NCI-H226 (cell line): ENCODE measurements at places on chromosomes 4 and X.

DNA sequence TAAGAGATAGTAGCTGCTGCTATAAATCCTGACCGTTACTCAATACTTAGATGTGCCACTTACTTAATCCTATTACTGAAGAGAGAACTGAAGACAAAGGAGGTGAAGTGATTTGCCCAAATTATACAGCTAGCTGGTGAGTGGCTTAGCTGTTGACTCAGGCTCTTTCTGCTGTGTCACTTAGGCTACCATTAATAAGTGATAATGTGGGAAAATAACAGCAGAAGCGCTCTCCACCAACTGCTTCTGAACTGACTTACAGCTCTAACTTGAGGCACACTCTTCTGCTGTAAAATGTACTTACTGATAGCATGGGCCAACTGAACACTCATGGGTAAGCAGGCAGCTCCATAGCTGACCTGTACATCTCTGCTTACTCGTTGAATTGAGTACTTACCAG lies 7.5 kb upstream of the KLHL5 start:
- DNase-seq: no peak

GRCh38 chrX:19698122-19698521 lies 182.8 kb upstream of the MAP3K15 start:
- DNase-seq: peak; percentile 46

GRCh38 chr4:55993994-55994663 lies 45.4 kb downstream of the CEP135 start:
- DNase-seq: no peak

DNA sequence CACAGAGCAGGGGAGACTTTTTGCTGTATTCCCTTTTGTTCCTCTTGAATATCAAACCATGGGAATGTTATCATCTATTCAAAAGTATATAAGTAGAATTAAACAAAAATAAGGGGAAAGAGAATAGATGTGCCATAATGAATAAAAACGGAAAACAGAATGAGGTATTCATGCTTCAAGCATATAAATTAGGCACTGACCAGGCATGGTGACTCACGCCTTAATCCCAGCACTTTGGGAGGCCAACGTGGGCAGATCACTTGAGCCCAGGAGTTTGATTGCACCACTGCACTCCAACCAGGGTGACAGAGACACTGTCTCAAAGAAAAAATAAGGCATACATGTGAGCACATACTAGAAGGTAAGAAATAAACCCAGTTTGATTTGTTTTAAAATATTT lies 16.3 kb upstream of the NEUROG2 start:
- no peak for DNase-seq

GRCh38 chr4:185702147-185702663 lies 109.8 kb downstream of the SORBS2 start:
- DNase-seq: no peak

- DNase-seq: no peak
Observed at GRCh38 chrX:100587861-100588260, 3.1 kb downstream of the TNMD start.

GRCh38 chrX:13081395-13082205 lies 37.2 kb upstream of the FAM9C start:
- no peak for DNase-seq

DNA sequence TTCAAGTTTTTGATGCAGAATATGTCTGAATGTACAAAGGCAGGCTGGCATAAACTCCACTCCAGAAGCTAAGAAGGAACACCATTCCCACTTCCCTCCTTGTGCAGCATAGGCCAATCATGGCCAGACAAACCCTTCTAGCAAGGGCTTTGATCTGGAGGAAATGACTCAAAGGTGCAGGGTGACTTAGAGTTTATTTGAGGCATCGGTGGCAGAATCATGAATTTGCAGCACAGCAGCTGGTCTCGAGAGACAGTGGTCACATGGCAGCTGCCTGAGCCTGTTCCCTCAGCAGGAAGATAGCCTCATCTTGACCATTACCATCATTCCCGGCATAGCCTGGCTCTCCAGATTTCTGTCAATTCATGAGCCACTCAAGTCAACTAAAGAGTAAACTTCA lies 154.5 kb downstream of the ATP10D start:
- no peak for DNase-seq
